ENCODE measurements at places on chromosomes 12 and 14.

- no peak for DNase-seq
These were observed 48.5 kb downstream of the BAZ2A start for GRCh38 chr12:56581418-56582145.

GRCh38 chr12:46524778-46525177 lies 152.2 kb upstream of the SLC38A2 start:
- DNase-seq, result no peak

- no peak for DNase-seq
These were observed 151.4 kb downstream of the KTN1 start for GRCh38 chr14:55731311-55731872.

DNA sequence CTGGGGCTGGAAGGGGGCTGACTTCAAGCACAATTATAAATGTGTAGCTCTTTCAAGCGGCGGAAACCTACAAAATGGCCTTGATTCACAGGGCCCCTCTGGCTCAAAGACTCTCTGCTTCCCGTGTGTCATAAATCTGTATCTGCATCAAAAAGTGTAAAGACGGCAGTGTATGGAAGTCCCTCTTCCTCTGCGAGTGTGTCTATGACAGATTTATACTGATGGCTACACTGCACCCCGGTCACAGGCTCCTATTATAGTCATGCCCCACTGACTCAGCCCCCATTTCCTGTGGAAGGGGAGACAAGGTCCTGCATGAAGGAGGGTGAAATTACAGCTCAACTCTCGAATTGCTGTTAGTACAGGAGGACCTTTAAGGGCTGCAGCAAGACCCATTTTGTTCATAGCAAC lies 68.6 kb downstream of the HMGA2 start:
- no peak for DNase-seq

GRCh38 chr12:111616177-111616623 lies 17.1 kb upstream of the ATXN2 start:
- DNase-seq, result no peak

DNA sequence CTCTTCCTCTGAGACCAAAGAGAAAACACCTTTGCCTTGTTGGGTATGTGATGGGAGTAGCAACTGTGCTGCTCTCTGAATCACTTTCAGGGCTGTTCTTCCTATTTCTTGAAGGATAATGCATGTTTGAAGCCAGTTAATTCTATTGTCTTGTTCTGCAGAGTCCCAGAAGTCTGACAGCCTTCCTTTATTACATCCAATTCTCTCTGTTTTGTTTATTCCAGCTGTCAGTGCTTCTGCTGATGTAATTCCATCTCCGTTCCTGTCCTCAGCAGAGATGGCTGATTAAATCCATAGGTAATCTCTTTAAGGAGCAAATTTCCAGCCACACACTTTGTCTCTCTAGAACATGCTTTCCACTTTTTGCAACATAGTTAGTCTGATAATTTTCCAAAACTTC lies 59.7 kb downstream of the MGAT4C start:
- no peak for DNase-seq

GRCh38 chr12:7451756-7452155 lies 7.8 kb upstream of the CD163L1 start:
- no peak for DNase-seq

DNA sequence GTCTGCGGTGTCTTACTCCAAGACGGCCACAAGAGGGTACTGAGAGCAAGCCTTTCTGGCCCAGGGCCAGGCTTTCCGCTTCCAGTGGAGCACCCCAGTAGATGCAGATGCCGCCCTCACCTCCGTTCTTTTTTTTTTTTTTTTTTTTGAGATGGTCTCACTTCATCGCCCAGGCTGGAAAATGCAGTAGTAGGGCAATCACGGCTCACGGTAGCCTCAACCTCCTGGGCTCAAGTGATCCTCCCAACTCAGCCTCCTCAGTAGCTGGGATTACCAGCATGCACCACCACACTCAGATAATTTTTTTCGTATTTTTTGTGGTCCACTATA lies 5.6 kb upstream of the LBHD2 start:
- DNase-seq, result peak; percentile 62

DNA sequence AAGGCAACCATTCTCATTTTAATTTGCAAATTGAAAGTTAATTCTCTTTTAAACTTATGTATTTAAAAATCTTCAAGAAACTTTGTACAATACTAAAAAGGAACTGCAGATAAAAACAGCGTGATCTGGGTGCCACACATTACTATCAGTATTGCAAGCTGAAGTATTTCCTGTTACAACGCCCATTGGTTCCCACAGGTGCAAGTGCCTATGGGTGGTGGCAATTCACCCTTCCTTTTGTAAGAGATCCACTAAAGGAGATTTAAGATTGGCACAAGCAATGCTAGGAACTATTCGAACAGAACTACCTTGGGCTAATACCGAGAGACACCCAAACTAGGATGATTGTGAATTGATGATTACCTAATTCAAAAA lies 13.2 kb downstream of the TAOK3 start:
- DNase-seq, result no peak

- DNase-seq, result no peak
These were observed 26.7 kb upstream of the CFAP54 start for GRCh38 chr12:96462571-96463280.

GRCh38 chr14:99760817-99761216 lies 32.4 kb upstream of the EML1 start:
- no peak for DNase-seq

DNA sequence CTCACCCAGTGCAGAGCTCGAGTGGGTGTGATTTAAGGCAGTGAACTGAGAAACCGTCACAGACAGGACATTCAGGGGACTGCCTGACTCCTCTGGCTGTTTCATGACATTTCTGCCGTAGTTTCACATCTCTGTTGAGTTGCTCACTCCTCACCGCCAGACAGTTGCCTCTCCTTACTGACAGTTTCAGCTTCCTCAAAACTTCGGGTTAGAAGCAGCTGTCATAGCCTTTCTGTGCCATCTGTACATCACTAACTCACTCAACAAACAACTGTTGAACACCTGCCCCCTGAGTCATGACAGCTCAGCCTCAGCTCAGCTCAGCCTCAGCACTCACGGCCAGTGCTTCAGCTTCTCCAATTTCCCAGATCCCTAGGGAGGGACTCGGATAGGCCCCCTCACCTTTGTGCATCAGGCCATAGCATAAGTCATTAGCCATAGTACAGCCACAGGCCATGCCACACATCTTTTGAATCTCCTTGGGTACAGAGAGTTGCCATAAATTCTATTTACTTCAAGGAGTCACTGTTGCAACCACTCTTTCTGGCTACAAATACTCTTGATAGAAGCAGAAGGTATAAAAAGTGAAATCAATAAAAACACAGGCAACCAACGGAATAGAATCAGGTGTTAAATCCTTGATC lies 6.2 kb upstream of the SLC15A4 start:
- no peak for DNase-seq

- no peak for DNase-seq
These were observed 61.1 kb downstream of the NCOR2 start for GRCh38 chr12:124506145-124506831.

DNA sequence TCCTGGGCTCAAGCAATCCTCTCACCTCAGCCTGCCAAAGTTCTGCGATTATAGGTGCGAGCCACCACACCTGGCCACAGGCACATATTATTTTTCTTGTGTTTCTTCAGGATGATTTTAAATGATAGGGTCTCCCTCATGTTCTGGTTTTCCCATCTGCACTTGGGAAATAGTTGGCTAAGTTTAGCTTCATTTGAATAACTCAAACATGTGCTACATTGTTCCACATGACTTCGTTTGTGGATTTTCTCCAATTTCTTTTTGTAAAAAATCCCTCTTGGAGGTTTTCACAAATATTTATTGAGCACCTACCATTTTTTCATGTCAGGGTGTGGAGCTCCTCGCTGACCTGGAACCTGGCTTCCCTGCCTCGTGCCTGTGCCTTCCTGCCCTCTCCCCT lies 55.2 kb upstream of the GNPNAT1 start:
- no peak for DNase-seq

GRCh38 chr14:92924247-92924646 lies 1.3 kb downstream of the CHGA start:
- no peak for DNase-seq

GRCh38 chr12:7271893-7272514 lies 31.9 kb upstream of the ACSM4 start:
- no peak for DNase-seq

GRCh38 chr12:4775936-4776335 lies 55.7 kb downstream of the GALNT8 start:
- DNase-seq, result no peak

GRCh38 chr12:19014240-19014639 lies 115.3 kb upstream of the PLEKHA5 start:
- no peak for DNase-seq

DNA sequence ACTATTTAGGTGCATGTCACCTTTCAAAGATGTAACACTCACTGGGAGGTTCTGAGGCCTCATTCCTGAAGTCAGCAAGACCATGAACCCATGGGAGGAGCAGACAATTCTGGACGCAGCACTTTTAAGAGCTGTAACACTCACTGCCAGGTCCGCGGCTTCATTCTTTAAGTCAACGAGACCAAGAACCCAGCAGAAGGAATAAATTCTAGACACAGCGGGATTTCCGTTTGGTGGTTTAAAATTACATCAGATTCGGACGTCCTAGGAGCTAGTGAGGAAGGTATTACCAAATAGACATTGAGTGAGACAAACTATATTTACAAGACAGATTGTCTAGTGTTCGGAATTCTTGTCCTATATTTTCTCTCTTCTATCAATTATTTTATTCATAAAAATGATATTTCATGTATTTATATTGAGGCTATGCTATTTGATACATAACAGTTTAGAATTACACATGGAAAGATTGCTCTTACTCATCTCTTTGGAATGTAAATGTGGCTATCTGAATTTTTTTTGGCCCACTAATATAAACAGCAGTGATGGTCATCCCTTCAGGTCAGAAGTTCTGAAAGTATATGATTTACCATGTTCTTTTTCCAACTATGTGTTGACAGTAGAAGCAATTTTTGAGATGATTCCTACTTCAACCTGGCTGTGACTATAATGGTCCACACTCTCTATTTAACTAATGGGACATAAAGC lies 1973.0 kb upstream of the FLRT2 start:
- DNase-seq, result no peak

- no peak for DNase-seq
These were observed 1.9 kb downstream of the GPHN start for GRCh38 chr14:66509874-66510273.

- no peak for DNase-seq
These were observed 460.8 kb downstream of the BCAT1 start for GRCh38 chr12:24488091-24488596.

GRCh38 chr14:54148251-54148650 lies 191.6 kb upstream of the BMP4 start:
- DNase-seq, result no peak

DNA sequence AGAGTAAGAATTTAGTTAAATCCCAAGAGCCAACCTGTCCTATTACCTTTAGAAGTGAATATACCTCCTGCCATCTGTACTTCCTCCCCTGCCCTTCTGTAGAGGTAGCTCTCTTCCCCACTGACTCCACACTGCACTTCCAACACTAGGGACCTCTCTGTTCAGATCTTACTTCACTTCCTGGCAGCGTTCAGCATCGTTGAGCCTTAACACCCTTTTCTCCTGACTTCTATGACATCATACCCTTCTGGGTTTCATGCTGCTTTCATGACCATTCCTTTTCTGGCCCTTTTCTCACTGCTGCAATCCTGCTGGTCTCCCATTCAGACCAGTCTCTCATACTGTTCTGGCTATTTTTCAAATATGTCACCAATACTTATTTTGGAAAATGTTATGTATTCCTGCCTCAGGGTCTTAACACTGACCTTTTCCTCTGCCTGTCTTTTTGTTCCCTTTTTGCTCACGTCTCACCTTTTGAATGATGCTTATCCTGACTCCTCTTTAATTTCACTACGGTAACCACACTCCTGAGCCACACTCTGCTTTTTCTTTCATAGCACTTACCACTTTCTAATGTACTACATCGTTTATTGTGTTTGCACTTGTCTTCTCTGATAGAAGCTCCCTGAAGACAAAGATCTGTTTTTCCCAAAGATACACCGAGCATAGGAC lies 67.6 kb downstream of the PLEKHA5 start:
- no peak for DNase-seq

DNA sequence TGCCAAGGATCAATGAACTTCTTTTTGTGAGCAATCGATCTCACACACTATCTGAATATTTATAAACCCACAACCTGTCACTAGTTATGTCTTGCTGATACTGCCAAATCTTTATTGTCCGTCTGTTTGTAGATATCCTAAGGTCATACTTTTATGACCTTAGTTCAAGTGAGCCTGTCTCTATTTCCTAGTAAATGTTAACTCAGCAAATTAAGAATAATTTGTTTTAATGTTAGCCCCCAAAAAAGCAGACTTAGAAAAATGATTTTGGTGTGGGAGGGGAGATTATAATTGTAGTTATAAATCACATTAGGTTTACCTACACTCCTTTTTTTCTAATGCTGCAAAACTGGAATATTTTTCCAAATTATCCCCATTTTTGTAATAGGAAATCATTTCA lies 9.4 kb downstream of the STYK1 start:
- no peak for DNase-seq

- DNase-seq, result no peak
These were observed 138.1 kb upstream of the C14orf180 start for GRCh38 chr14:104441275-104442106.

GRCh38 chr14:51929166-51929565 lies 60.2 kb upstream of the RTRAF start:
- DNase-seq, result no peak
